Activated gamma-delta T cell (primary cell): ENCODE measurements at places on chromosomes 16 and 17.

- DNase-seq, result no peak
These were observed 14.1 kb downstream of the MAP3K14 start for GRCh38 chr17:45302649-45303173.

GRCh38 chr17:17751489-17752088 lies 70.3 kb downstream of the RAI1 start:
- DNase-seq, result no peak

GRCh38 chr16:2206780-2207433 lies 1.7 kb downstream of the MLST8 start:
- no peak for DNase-seq

GRCh38 chr17:75514919-75515495 lies 330 bp downstream of the CASKIN2 start:
- no peak for DNase-seq

DNA sequence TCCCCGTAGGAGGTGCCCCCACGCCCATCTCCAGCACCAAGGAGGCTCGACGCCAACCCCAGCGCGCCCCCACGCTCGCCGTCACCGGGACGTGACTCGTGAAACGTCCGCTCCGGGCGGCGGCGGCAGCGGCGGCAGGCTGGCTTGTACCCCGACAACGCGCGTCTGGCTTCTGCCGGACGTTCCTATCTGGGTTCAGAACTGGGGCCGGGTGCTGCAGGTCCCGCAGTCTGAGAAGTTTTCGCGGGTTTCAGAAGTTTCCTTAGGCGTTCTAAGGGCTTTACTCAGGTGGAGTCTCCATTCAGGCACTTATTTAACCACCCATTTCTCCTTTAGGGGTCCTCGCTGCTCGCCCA lies 672 bp upstream of the ALKBH5 start:
- peak; percentile 66 for DNase-seq

- DNase-seq, result no peak
These were observed 40.1 kb downstream of the SREBF1 start for GRCh38 chr17:17796787-17797061.

GRCh38 chr17:16942141-16943031 lies 29.5 kb downstream of the TNFRSF13B start:
- DNase-seq, result no peak

DNA sequence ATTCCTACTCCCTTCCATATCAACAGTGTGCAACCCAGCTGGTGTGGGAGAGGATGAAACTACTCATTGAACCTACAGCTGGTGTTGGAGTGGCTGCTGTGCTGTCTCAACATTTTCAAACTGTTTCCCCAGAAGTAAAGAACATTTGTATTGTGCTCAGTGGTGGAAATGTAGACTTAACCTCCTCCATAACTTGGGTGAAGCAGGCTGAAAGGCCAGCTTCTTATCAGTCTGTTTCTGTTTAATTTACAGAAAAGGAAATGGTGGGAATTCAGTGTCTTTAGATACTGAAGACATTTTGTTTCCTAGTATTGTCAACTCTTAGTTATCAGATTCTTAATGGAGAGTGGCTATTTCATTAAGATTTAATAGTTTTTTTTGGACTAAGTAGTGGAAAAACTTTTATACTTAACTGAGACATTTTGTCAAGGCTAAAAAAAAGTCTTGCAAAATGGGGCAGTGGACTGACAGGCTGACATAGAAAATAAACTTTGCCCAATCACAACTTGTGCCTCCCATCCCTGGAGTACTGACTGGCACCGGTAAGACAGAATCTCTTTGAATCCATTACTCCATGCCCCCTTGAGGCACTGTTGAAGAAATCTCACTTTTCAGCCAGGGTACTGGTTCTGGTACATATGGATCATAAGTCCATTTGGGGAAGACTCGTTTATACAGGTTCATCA lies 12.5 kb downstream of the TSR1 start:
- no peak for DNase-seq

- no peak for DNase-seq
These were observed 40.7 kb upstream of the ANKFY1 start for GRCh38 chr17:4304417-4305027.

GRCh38 chr17:6439951-6440350 lies 4.3 kb upstream of the PIMREG start:
- DNase-seq, result no peak

DNA sequence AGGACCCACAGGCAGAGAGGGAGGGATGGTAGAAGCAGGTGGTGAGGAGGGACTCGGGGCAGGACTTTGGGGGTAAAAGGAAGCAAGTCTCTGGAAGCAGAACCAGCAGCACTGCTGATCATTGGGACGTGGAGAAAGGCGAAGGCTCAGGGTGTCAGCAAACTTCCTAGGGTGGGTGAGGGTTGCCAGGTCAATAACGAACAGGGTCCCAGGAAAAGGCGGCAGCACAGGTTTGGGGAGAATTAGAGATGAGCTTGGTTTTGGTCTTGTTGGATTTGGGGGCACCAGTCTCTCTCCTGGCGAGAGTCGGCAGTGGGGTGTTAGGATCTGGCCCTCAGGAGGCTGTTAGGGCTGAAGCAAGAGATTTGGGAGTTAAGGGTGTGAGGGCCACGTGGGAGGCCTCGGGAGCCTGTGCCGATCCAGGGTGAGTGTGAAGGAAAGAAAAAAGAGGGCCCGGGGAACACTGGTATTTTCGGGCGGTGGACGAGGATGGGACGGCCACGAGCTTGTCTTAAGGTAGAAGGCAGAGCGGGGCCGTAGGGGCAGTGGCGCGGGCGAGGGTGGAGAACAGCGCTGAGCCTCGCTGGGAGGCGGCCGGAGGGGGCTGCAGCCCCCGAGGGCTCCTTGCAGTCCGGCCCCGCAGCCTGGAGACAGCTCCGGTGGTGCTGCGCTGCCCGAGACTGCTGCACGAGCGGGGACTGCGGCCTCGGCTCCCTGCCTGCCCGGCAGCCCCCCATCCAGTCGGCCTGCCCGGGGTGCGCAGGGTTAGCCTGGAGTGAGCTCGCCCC lies 765 bp upstream of the ADORA2B start:
- DNase-seq, result no peak

DNA sequence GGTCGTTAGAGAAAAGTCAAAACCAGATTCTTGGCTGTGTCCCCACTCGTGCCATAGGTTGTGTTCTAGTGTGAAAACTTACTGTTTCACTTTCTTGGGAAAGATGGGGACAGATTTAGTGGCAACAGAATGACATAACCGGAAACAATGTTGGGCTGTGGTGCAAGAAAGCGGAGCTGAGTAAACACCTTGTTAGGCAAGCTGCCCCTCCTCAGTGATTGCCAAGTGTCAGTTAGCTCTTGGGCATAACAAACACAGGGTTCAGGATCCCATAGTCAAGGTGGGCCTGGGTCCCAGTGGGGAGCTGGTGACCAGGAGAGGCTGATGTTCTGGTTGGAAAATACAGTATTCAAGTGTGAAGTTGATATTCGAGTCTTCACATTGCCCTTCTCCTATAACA lies 15.4 kb downstream of the UBN1 start:
- no peak for DNase-seq

- DNase-seq, result no peak
These were observed 17.9 kb downstream of the SNX29 start for GRCh38 chr16:11994143-11995119.

DNA sequence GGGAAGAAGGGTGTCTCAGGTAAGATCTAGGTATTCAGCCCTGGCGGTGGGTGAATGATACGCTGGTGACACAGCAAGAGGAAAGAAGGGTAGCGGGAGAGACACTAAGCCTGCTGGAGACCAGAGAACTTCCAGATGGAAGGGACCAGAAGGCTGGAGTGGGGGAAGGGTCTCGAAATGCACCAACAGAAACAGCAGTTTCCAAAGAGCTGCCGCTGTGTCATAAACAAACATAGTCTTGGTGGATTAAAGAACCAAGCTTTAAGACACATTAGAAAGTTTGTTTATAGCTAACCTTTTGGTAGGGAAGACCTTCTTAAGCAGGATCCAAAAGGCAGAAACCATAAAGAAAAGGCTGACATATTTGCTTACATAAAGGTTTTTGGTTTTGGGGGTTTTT lies 20.9 kb downstream of the TRPV3 start:
- no peak for DNase-seq

- DNase-seq, result no peak
These were observed 36.0 kb downstream of the NKD1 start for GRCh38 chr16:50584033-50584722.

- no peak for DNase-seq
These were observed 36.6 kb downstream of the FAM20A start for GRCh38 chr17:68564415-68565111.

DNA sequence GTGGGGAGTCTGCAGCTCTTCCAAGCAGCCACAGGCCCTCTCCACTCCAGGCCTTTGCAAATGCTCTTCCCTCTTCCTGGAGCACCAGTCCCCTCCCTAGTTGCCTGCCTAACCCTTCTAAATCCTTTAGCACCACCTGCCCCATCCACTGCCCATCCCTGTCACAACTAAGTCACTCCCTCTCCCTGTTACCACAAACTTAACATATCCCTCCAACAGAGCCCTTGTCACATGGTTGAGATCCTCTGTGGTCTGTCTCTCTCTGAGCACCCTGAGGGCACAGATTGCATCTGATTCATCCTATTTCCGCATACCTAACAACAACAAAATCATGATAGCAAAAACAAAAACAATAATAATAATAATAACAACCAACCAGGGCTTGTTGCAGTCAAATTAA lies 11.0 kb upstream of the BEAN1 start:
- no peak for DNase-seq

- DNase-seq, result no peak
These were observed 14.8 kb upstream of the GRIN2A start for GRCh38 chr16:10196999-10197398.

GRCh38 chr17:42135664-42136653 lies 13.4 kb downstream of the HSPB9 start:
- no peak for DNase-seq

DNA sequence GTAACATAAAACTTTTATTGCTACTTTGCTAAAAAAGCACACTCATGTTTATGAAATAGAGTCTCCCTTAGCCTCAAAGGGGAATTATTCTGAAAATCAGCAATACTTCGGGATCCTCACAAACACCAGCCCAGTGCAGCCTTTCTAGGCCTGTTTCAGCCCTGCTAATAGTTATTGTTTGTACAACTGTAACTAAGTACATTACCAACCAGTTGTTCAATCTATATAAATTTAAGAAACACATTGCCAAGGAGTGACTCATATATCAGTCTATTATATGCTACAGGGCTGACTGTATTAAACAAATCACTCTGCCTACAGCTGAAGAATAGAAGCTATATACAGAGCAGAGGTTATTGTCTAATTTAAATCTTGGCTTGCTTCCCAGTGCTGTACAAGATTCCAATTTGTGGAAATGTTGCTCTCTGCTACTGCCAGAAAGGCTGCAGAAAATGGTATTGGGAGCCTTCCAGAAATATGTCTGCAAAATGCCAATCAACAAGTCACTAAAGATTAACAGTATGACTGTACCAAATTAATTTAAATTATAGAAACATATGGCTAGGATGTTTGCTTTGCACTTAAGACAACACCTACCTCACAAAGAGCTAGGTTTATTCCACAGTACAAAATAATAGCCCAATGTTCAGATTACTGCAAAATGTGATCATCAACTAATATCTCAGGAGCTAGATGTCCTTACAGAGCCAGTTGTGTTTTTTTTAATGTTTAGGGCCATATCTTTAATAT lies 49.7 kb downstream of the TOX3 start:
- no peak for DNase-seq

DNA sequence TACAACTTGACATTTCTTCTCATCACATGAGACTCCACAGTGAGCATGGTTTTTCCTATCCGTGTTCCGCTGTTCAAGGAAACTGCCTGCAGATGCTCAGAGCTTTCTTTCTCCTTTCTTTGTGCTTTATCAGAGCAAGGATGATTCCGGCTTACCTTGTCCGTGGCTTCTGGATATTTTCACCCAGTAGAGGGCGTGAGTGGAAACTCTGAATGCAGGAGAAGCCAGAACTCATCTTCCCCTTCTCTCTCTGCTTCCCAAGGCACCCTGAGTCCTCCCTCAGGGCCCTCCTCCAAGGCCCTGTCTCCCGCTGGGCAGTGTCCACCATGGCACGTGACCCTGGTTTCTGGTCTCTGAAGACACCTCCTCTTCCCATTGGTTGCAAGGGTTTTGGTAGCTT lies 721.1 kb upstream of the RBFOX1 start:
- DNase-seq, result no peak

GRCh38 chr17:39606434-39607056 lies 1.2 kb downstream of the NEUROD2 start:
- DNase-seq, result no peak

DNA sequence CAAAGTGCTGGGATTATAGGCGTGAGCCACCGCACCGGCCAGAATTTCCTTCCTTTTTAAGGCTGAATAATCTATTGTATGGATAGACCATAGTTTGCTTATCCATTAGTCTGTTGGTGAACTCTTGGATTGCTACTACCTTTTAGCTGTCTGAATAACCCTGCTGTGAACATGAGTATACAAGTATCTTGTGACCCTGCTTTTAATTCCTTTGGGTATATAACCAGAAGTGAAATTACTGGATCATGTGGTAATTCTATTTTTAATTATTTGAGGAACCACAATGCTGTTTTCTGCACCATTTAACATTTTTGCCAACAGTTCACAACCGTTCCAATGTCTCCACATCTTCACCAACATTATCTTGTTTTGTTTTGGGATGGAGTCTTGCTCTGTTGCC lies 4.6 kb upstream of the OTOA start:
- DNase-seq, result no peak

- DNase-seq, result no peak
These were observed 95.7 kb upstream of the RBFOX1 start for GRCh38 chr16:7236824-7237410.

- no peak for DNase-seq
These were observed 132.3 kb downstream of the PCTP start for GRCh38 chr17:55883149-55883548.

GRCh38 chr17:82247182-82247823 lies 18.5 kb downstream of the SLC16A3 start:
- no peak for DNase-seq

GRCh38 chr16:65075877-65076276 lies 46.0 kb downstream of the CDH11 start:
- no peak for DNase-seq

DNA sequence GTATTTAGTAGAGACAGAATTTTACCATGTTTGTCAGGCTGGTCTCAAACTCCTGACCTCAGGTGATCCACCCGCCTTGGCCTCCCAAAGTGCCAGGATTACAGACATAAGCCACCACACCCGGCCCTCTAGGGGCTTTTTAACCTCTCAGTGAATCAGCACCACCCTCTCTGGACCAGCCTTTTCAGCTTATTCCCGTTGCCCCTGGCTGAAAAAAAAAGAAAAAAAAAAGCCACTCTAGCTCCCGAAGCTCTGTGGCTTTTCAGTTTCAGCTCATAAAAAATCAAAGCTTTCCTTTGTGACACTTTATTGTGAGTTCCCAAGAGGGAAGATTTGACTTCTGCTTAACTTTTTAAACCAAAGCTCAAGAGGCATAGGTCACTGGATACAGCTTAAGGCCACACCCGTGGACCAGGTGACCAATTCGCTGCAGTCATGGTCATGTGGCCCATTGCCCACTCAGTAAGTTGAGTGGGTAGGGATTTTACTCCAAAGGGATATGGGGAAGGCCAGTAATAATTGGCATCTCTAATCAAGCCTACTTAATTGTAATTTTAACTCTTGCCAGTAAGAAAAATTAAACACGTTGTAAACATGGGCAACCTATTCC lies 46.6 kb upstream of the MED13 start:
- no peak for DNase-seq

- no peak for DNase-seq
These were observed 17.3 kb upstream of the ERCC4 start for GRCh38 chr16:13902677-13903076.
